ENCODE measurements at places on chromosomes 3 and 15.

DNA sequence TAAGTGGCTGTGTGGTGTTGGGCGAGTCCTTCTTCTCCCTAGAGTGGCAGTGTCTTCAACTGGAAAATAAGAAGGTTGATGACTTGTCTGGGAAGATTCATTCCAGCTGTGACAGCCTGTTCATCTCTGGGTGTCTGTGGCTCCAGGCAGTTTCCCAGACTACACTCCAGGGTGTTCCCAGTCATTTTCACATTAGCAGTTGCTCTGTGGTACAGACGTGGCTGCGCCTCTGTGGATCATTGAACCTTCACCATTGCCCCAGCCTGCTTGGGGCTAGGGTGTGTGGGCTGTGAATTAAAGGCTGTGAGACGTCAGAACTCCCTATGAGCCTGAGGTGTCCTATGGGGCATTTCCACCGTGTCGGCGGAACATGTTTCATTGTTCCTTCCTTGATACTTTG, 239.6 kb upstream of the NR2E3 start:
- no peak for DNase-seq

GRCh38 chr3:23590424-23591273, 215.1 kb upstream of the UBE2E1 start:
- DNase-seq = no peak

DNA sequence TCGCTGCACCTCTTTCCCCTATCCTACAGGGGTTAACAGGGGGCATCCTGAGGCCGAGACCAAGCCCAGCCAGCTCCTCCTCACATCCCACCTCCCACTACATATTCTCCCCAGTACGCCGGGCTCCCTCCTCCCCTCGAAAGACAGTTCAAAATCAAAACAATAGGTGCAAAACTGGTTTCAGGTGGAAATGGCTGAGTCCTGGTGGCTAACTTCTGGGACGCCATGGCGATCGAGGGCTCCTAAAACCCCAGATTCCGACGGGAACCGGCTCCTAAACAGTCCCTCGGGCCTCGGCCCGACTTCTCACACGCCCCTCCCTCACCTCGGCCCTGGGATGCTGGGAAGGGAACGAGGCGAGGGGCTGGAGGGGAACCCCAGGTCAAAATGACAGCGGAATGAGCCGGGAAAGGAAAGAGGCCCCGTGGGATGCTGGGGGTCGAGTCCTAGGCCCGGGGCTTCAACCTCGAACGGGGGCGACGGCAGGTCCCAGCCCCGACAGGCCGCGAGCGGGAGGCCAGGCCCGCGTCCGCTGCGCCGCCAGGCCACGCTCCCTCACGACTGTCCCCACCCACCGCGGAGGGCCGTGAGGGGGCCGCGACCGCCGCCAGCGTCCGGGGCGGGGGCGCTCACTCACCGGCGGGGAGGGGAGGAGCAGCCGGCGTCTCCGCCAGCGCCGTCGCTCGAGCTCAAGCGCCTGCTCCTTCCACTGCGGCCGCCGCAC, 492 bp downstream of the TMCC1 start:
- no peak for DNase-seq

DNA sequence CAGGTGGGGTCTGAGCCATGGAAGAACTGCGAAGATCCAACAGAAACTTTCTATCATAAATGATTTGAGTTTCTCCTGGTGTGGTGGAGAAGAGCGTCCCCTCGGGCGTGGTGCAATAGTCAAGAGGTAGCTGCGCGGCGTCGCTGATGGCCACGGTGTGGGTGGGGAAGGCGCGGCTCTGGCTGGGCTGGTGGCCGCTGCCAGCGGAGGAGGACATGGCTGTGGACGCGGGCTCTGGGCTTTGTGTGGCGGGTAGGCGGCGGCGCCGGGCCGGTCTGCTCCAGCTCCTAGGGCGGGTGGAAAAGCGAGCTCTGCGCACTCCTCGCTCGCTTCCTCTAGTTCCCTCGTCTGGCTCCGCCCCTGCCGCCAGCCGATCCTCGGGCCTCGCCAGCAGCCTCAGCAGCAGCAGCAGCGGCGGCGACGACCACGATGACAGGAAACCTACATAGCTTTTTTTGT, 5.9 kb downstream of the STARD9 start:
- DNase-seq = no peak

GRCh38 chr3:140203510-140203909, 268.5 kb downstream of the CLSTN2 start:
- no peak for DNase-seq

GRCh38 chr15:62818691-62819090, 223.9 kb upstream of the TPM1 start:
- DNase-seq = no peak

GRCh38 chr15:58423831-58424608, 7.8 kb upstream of the LIPC start:
- no peak for DNase-seq

DNA sequence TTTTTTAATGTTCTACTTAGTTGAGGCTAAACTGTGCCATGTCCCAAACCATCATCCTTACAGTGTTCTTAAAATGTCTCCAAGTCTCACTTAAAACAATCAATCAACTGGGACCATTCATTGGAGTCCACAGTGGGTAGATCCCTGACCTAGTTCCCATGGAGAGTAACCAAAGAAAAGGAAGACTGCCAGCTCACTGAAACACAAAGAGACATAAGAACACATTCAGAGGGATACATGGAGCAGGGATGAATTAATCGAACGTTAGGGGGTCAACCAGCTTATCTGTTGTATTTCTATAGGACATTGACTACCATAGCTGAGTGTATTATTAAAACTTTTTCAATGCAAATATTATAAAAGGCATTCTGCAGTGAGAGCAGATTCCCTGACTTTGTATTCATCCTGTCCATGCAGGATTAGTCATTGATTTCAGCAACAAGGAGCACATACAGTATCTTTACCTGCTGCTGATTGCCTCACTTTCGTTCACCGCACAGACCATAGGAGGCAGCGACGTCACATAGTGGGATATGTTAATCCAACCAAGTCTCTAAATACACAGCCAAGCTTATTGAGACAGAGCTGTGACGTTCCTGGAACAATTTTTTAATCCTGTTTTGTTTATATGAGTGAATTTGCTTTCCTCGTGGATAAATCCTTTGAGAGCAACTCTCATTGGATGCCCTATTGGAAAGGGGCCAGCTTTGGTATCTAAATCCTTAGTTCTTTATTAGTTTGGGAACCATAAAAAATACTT, 364.9 kb upstream of the RBMS3 start:
- DNase-seq = no peak

DNA sequence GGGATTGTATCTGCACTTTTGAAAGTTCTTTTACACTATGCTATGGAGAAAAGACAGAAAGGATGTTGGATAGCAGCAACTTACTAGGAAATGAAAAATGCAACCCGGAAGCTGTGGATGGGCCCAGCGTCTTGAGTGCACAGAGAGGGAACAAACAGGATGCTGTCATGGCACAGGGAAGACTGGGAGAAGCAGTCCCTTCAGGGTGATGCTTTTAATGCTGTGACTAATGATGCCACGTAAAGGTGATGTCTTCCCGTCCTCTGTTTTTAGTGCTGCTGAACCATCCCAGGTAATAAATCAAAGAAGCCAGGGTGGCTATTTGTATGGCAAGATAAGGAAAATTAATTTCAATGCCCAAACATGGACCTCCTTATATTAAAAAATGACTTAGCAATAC, 437.6 kb downstream of the FOXP1 start:
- DNase-seq = no peak

- DNase-seq = no peak
Measured at GRCh38 chr3:104279617-104280016, 1087.1 kb upstream of the ALCAM start.

- DNase-seq = no peak
Measured at GRCh38 chr3:18919158-18919557, 229.2 kb upstream of the KCNH8 start.

DNA sequence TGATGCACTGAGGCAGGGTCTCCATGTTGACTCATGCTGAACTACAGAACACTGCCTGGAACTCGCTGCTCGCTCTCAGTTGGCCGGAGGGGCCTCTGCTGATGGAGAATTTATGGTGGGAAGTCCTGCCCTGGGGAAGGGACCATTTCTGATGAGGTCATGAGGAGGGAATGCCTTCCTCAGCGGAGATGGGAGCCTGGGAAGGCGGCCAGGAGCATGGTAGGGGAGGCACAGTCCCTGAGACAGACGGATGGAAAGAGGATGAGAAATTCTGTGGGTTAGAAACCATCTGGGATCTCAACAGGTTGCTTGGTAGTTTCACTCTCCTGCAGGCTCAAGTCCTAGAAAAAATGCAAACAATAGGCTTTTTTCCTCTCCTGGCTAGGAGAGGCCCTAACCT, 56.8 kb upstream of the TPM1 start:
- DNase-seq = no peak

DNA sequence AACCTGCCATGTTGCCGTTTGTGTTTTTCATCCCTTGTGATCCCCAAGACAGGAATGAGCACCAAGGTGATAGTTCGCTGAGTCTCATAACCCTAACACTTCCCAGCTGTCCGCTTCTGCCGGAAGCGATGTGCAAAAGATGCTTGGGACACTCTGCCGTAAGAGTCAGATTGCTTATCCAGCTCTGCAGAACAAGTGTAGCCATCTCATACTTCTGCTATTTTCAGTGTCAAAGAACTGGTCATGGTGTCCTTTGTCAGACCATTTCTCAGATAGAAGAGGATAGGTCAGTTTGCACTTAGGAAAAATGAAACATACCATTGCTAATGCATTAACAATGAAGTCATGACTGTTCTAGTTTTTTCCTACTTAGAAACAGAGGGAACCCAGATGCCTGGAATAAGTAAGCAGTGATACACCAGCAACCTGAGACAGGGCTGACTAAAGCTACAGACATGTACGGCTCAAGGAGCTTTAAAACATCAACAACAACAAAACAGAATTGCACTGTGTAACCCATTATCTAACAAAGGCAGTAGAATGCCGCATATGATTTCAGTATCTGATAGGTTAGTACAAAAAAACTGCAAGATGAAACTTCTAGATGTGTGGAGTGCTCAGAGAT, 134.0 kb upstream of the IL12A start:
- no peak for DNase-seq
